ENCODE measurements at places on chromosomes 11 and 22.
A peak's percentile ranks its signal among the peaks of the same experiment; 100 is the strongest.

- DNase-seq: no peak
Measured at GRCh38 chr11:120102050-120102863, 35.7 kb downstream of the TRIM29 start.

GRCh38 chr11:23155503-23155902, 295.2 kb upstream of the CCDC179 start:
- no peak for DNase-seq

- DNase-seq: no peak
Measured at GRCh38 chr11:11243590-11244469, 109.2 kb downstream of the CSNK2A3 start.

DNA sequence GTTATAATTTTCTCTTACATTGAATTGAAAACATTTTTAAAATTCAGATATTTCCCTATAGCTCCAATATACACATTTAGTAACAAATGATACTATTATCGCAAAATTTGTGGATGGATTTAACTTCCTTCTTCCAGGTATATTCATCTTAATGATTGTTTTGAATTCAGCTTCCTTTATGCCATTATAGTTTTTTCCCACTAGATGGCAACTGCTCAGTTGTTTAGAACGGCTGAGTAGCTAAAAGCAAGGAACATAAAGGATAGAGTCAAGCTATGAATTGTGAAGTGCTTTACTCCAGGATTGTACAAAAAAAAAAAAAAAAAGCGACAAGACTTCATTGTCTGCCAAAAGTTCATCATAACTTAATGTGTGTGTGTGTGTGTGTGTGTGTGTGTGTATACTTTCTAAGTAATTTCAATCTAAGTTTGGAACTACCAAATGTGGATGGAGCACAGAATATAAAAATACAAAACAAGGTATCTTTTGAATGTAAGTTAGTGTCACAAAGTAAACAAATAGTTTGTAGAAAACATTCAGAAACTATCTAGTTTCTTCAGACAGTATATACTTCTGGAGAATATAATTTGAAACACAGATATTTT, 846.4 kb downstream of the DLG2 start:
- DNase-seq: no peak

DNA sequence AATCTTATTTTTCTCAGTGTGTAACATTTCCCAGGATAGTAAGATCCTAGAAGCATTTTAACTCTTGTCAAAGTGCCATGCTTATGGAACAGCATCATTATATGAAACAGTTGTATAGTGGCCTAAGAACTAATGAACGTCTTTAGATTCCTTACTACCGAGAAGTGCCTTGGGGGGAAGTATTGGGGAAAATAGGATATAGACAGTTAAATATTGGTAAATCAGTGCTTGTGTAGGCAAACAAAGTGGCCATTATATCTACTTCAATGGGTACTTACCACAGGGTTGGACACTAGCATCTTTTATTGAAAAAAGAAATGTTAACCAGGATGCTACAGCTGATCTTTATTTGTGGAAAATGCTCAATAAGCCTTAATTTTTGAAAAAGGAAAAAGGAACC, 11.3 kb downstream of the FAR1 start:
- peak; percentile 43 for DNase-seq

- DNase-seq: no peak
Measured at GRCh38 chr11:69212798-69213110, 57.0 kb downstream of the SMIM38 start.

GRCh38 chr11:63445720-63446119, 45.2 kb downstream of the PLAAT5 start:
- DNase-seq: no peak

DNA sequence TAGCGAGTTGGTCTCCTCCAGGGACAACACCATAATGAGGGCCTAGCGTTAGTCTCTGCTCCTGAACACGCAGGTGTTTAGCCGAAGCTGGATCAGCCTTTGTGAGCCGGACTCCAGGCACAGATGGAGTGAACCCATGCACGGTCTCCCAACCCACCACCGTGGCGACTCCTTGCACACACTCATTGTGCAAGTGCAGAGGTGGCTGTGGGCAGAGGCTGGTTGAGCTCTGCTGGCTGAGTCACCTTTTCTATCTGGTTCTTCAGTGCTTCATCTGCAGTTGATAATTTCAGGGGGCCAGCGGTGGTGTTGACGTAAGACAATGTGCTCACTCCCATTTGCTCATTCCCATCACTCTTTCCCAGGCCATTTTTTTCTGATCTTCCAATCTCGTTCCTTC, 72.1 kb upstream of the SLC22A12 start:
- DNase-seq: no peak

DNA sequence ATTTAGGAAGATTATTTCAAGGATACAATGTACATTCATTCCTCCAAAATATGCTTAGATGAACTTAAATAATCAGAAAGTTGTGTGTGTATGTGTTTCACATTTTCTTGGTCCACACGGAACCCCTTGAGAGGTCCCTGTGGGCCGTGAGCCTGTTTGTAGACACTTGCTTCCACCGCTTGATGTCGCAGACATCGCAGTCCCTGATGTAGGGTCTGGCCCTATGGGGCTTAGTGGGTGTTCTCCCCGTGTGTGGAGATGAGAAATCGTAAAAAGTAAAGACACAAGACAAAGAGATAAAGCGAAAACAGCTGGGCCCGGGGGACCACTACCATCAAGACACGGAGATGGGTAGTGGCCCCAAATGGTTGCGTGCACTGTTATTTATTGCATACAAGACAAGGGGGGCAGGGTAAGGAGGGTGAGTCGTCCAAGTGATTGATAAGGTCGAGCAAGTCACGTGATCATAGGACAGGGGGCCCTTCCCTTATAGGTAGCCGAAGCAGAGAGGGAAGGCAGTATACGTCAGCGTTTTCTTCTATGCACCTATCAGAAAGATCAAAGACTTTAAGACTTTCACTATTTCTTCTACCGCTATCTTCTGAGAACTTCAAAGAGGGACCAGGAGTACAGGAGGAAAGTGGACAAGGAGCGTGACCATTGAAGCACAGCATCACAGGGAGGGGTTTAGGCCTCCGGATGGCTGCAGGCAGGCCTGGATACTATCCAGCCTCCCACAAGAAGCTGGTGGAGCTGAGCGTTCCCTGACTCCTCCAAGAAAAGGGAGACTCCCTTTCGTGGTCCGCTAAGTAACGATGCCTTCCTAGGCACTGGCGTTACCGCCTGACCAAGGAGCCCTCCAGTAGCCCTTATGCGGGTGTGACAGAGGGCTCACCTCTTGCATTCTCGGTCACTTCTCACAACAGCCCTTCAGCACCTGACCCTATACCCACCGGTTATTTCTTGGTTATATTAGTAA, 1.2 kb upstream of the APOBEC3C start:
- no peak for DNase-seq

GRCh38 chr11:64233913-64234586, at the start of gene VEGFB:
VEGFB (plus strand) TSS chr11:64234584; CDS start chr11:64234834, 250 bp downstream.
- DNase-seq: peak; percentile 18

DNA sequence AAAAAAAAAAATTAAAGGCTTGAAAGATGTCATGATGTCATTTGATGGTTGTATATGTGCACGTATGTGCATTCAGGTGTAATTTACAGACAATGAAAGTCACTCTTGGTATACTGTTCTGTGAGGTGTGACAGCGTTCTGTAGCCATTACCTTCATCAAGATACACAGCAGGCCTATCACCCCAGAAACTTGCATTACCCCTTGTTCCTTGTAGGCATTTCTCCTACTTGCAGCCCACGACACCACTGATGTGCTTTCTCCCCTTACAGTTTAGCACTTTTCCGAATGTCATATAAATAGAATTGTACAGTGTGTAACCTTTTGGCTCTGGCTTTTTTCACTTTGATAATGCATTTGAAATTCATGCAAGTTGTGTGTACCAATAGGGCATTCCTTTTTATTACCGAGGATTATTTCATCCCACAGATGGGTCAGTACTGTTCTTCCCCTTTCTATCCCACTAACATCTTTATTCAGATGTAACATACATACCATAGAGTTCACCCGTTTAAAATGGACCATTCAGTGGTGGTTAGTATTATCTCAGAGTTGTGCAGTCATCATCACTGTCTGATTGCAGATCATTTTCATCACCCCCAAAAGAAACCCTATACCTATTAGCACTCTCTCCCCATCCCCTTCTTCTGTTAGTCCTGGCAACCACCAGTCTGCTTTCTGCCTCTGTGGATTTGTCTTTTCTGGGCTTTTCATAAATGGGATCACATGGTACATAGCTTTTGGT, 30.3 kb downstream of the BCR start:
- DNase-seq: no peak

Measured in hippocampal formation (tissue), 2 donors.